ENCODE measurements at places on chromosomes 2 and 18.

GRCh38 chr2:101518578-101519492, 43.9 kb upstream of the RFX8 start:
- peak; percentile 47 for DNase-seq

GRCh38 chr2:118049140-118049815, 35.4 kb upstream of the CCDC93 start:
- no peak for DNase-seq

DNA sequence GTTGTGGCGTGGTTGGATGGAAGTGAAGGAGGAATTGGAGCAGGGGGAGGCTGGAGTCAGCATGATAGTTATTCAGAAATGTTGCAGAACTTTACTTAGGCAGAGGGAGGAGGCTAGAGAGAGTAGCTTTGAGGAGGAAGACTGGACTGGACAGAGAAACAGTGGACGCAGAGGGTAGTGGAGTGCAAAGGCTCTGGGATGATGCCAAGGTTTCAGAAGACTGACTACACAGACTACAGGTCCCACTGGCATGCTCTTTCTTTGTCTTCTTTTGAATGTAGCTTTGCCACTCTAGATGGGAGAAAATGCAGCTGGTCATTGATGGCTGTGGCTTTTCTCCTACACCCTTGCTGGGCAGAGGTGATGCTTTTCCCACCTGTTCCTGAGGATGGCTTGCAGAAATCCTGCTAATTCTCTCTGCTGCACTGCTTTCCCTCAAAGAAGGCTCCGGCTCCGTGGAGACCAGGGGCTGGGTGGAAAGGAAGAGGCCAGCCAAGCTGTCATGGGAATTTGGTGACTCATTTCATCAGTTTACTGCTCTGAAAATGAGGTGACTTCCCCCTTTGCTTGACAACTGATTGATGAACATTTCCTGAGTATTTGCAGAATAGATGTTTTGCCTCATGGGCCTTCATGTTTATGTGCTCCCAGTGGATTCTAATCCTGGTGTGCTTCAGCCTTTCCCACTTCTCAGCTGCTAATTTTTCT, 42.4 kb downstream of the MEIS1 start:
- DNase-seq: no peak

DNA sequence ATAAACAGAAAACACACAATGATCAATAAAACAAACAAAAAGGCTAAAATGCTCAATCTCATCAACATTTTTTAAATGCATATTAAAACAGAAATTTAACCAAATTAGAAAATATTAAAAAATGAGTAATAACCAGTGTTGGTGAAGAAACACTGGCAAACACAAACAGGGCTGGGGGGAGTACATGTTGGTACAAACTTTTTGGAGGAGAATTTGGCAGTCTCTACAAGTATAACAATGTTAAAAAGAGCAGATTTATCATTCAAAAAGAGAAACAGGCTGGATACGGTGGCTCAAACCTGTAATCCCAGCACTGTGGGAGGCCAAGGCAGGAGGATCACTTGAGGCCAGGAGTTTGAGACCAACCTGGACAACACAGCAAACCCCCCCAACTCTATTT, 13.9 kb downstream of the MOB1A start:
- no peak for DNase-seq

GRCh38 chr2:25042321-25043240, 705 bp downstream of the EFR3B start:
- DNase-seq: no peak

DNA sequence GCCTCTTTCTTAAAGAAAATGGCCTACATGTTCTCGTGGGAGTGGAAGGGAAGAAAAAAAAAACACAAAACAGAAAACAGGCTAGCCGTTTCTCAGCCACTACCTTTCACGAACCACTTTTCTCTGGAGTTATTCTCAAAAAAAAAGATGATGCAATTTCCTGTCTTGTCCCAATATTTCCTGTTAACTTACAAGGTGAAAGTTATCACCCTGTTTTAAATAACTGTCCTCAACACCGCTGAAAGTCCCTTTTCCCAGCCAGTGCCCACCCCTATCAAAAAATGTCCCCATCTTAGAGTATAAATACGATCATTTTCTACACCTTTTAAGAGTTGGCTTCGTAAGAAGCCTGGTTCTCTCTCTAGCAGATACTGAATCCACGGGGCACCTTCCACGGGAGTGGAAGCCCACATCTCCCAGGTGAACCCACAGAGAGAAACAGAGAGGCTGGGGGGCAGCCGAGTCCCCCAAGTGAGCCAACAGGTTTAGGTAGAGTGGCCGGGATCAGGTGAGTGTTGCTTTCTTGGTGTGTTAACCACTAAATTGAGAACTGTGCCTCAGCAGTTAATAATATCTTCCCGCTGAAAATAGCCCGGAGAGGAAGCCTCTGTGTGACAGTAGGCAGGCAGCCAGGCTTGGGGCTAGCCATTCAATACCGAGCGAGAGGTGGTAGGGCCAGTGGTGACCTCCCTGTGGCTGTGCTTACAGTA, 15.9 kb downstream of the SMAD7 start:
- no peak for DNase-seq

DNA sequence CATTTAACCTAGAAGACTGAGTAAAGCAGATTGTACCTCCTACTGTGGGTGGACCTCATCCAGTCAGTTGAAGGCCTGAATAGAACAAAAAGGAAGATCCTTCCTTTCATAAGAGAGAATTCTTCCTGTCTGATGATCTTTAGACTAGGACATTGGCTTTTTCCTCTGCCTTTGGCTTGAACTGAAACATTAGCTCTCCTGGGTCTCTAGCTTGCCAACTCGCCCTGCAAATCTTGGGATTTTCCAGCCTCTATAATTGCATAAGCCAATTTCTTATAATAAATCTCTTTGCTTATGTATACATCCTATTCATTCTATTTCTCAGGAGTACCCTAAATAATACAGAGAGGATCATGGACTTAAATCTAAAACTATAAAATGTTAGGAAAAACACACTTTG, 6.2 kb upstream of the KDSR start:
- DNase-seq: no peak

DNA sequence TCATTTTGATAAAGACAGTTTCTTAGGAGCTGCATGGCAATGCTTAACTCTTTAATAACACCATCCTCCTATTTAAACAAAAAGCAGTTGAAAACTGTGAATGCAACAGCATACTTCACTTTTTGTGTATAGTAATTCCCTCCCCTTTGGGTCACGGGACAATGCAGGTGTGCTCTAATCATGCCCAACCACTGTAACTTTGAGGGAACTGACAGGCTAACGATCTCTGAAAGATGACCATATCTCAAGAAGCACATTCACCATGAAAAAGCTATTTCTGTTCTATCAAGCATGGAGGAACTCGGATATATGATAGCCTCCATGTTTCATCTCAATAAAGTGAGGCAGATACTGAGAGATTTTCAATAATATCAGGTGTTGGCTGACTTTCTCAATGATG, 81.1 kb upstream of the CD226 start:
- no peak for DNase-seq

GRCh38 chr2:165839610-165840009, 45.6 kb upstream of the GALNT3 start:
- DNase-seq: no peak

- DNase-seq: no peak
Measured at GRCh38 chr2:36951574-36951973, 14.8 kb downstream of the STRN start.

DNA sequence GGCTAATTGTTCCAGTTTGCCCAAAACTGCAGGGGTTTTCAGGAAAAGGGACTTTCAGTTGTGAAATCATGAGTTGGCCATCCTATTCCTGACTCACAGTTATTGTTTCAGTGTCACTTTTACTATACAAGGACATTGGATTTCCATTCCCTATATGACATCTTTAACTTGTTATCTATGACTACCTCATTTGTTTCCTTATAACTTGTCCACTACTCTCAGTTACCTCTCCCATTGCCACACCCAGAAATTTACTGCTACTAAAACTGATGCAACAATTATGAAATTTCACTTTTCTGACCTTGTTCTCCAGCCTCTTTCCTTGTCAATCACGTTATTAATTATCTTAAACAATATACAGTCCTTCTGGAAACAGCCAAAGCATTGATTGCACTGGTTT, 116.5 kb upstream of the ZNF804A start:
- no peak for DNase-seq

DNA sequence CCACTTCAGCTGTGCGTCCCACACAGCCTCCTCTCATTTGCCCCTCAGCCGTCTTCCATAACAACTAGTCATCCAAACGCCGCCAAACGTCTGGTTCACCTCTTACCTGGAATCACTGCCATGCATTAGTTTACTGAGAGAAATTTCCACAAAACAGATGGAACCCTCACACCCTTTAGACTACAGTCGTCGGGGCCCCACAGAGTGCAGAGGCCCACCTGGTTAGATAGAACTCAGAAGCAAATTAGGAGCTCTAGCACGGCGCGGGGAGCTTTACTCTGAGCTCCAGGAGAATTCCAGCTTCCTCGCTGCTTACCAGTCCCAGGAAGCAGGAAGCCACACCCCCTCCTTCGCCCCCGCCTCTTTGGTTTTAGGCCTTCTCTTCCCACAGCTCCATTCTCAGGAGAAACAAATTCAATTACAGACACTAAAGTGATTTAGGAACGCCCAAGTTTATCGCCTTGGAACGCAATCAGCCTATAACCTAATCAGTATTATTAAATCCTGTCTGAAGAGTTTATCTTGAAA, 9.4 kb downstream of the RNU2-63P start:
- no peak for DNase-seq
